ENCODE measurements at places on chromosomes 5 and 9. TPM values are rescaled to one million over a fixed set of nuclear protein-coding genes. Genes with fewer than 3 reads are reported as not detected.

TOPORS gene
- total RNA-seq, result 25.9 TPM

DNA sequence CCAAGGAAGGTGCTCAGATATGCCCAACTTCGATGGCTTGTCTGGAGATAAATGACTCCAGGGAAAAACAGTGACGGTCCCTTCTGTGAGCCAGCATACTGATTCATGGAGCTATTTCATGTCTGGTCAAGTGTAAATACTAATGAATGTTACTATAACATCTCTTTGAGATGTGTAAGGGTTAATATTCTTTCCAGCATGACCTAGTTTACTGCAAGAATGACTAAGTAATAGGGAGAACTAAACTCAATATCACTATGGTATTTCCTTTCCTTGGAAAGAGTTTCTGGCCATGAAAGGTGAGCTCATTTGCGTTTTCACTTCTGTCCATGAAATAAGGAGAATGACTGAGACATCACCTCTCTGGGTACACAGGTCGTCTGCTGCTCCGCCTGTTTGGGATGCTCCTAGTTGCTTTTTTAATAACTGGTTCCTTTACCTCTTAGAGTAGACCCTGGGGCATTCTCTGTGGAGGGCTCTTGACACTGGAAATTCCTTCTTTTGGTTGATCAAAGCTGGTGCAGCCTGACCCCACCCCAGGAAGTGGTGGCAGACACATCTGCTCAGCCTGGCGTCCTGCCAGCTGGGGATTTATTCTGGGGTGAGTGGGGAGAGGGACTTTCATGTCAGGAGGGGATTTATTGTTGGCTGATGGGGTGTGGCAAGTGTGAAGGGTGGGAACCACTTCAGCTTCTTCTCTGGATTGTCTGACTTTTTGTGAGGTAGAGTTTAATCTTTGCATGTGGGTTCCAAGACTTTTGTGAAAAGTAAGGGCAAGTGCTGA is 250.0 kb upstream of the MPDZ start:
- H3K4me1 ChIP-seq, result peaks cover 16% of the 10 kb centered on the region
- no peaks in the 10 kb centered on the region for H3K27me3 ChIP-seq
- DNase-seq, result no peak
- no peak overlapping the region for H3K4me3 ChIP-seq

CCL27 gene
- total RNA-seq, result not detected

DNA sequence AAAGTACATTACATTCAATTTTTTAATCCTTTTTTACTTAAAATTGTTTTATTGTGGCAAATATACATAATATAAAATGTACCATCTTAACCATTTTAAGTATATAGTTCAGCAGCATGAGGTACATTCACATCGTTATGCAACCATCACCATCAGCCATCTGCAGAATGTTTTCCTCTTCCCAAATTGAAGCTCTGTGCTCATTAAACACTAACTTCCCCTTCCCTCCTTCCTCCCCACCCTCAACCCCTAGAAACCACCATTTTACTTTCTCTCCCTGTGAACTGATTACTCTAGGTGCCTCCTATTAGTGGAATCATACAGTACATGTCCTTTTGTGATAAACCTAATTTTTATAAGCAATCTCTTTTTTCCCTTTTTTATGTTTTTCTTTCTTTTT is 15.6 kb downstream of the TEX53 start:
- H3K27ac ChIP-seq, result no peak overlapping the region
- peaks cover 81% of the 10 kb centered on the region for H3K36me3 ChIP-seq
- H3K4me3 ChIP-seq, result no peak overlapping the region

DNA sequence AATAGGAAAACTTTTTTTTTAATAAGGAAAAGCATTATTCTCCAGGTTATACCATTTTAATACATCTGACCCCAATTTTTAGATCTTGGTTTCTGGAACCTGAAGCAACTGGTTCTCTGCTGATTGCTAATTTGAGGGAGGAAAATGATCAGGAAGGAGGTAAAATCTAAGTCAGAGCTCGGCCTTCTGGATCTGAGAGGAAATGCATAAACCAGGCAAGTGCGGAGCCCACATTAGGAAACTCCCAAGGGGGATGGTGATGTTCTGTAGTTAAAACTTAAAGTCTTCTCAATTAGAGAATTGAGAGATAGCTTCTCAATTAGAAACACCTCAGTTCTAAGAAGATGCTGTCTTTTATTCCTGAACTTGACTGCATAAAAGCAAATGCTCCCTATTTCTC is 113.5 kb downstream of the TSSK1B start:
- no peak overlapping the region for H3K4me3 ChIP-seq
- no peaks in the 10 kb centered on the region for H3K4me1 ChIP-seq
- no peaks in the 10 kb centered on the region for H3K36me3 ChIP-seq
- no peak for DNase-seq
- no peak overlapping the region for H3K27ac ChIP-seq
